NCI-H82 (cell line): ENCODE measurements at places on chromosomes 5 and 9.
A peak's percentile ranks its signal among the peaks of the same experiment; 100 is the strongest.

- DNase-seq, result no peak
Observed at GRCh38 chr9:130156672-130157071, 15.5 kb upstream of the NCS1 start.

DNA sequence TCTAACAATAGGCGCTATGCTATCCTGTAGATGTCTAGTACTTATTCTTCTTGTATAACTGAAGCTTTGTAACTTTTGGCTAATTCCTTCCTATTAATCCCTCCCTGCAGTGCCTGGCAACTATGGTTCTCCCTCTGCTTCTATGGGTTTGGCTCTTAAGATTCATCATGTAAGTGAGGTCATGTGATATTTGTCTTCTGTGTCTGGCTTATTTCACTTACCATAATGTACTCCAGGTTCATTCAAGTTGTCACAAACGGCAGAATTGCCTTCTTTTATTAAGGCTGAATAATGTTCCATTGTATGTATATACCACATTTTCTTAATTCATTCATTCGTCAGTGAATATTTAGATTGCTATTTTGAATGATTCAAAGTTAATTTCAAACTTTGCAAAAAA, 149.9 kb upstream of the GAS1 start:
- no peak for DNase-seq

GRCh38 chr5:106658150-106658549, 1012.6 kb downstream of the EFNA5 start:
- DNase-seq, result no peak

- no peak for DNase-seq
Observed at GRCh38 chr9:26171691-26172090, 493.4 kb upstream of the TUSC1 start.

DNA sequence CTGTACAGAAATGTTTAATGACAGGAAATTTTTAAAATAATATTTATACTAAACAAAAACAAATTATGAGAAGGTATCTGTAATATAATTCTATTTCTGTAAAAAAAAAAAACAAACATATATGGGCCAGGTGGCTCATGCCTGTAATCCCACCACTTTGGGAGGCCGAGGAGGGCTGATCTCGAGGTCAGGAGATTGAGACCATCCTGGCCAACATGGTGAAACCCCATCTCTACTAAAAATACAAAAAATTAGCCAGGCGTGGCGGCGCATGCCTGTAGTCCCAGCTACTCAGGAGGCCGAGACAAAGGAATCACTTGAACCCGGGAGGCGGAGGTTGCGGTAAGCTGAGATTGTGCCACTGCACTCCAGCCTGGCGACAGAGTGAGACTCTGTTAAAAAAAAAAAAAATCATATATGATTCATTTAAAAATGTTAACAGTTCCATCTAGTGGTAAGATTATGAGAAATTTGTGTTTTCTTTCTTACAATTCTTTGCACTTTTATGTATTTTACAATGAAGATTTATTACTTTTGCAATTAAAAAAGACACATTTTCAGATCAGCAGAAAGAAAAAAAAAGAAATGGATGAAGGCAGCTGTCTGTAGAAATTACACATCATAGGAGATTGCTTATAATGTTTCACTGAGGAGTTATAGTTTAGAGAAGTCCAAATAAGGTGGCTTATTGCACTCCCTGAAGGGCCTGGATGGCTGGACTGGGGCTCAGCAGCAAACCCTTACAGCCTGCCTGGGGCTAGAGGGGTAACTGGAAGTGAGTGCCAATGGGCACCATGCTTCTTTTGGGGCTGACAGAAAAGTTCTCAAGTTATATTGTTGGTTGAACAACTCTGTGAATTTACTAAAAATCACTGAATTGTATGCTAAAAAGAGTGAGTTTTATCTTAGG, 20.3 kb downstream of the C9orf153 start:
- DNase-seq, result no peak

GRCh38 chr5:107322936-107323335, 347.8 kb downstream of the EFNA5 start:
- DNase-seq, result no peak

GRCh38 chr5:125112196-125112595, 365.8 kb upstream of the ZNF608 start:
- no peak for DNase-seq

DNA sequence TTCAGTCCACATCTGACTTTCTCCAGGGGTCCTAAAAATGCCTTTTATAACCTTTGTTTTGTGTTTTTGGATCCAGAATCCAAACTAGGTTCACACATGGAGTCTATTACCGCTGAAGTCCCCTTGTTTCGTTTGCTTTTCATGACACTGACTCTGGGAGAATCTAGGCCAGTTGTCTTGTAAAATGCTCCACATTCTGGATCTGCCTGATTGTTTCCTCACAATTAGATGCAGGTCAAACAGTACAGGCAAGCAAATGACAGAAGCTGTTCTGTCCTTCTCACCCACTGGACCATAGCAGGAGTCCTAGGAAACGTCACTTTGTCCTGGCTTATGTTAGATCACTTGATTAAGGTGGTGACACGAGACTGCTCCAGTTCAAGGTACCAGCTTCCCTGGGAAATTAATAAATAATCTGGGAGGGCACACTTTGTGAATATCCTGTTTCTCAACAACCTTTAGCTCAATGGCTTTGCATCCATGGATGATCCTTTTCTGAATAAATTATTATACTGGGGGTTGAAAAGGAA, 34.1 kb downstream of the FABP6 start:
- peak; percentile 17 for DNase-seq

GRCh38 chr9:132534832-132535231, 47.6 kb upstream of the BARHL1 start:
- no peak for DNase-seq

- DNase-seq, result no peak
Observed at GRCh38 chr9:91805031-91805430, 145.0 kb downstream of the ROR2 start.

- DNase-seq, result no peak
Observed at GRCh38 chr9:127562279-127562796, 49.7 kb upstream of the STXBP1 start.

GRCh38 chr5:95619096-95619495, 791 bp upstream of the GPR150 start:
- DNase-seq, result no peak
